ENCODE measurements at places on chromosomes 13 and 19. TPM values are rescaled to one million over a fixed set of nuclear protein-coding genes. Genes with fewer than 3 reads are reported as not detected.

The VWA8 gene
- 4.7 TPM for polyA plus RNA-seq

The LILRB5 gene
- polyA plus RNA-seq: not detected

The DYRK1B gene
- polyA plus RNA-seq: 7.2 TPM

The ZNF837 gene
- 3.1 TPM for polyA plus RNA-seq

The CLEC17A gene
- 0.21 TPM for polyA plus RNA-seq

The C19orf18 gene
- polyA plus RNA-seq: 0.66 TPM

The COX7A1 gene
- polyA plus RNA-seq: 6.3 TPM

The SNAPC2 gene
- polyA plus RNA-seq: 16.4 TPM

The ZNF653 gene
- 4.1 TPM for polyA plus RNA-seq

The ZNF550 gene
- 4.6 TPM for polyA plus RNA-seq

The ATP4B gene
- not detected for polyA plus RNA-seq

The SAFB2 gene
- 102 TPM for polyA plus RNA-seq

Measured in GM23338 (cell line).